Spleen (tissue), 13 donors: ENCODE measurements at places on chromosomes 7 and 10. TPM values are rescaled to one million over a fixed set of nuclear protein-coding genes. Genes with fewer than 3 reads are reported as not detected.

The CPA4 gene
- total RNA-seq: 2.0 TPM

The OR6B1 gene
- total RNA-seq: not detected

The MYL7 gene
- not detected for total RNA-seq

The MYOF gene
- total RNA-seq: 24.9 TPM

The STAMBPL1 gene
- total RNA-seq: 19.1 TPM

The CAV1 gene
- total RNA-seq: 241 TPM

The SLK gene
- total RNA-seq: 28.9 TPM

The GRID2IP gene
- total RNA-seq: 0.32 TPM

The ZNF804B gene
- not detected for total RNA-seq

The OPN4 gene
- not detected for total RNA-seq

The CHAT gene
- total RNA-seq: not detected

The GNGT1 gene
- total RNA-seq: not detected

The ELFN1 gene
- total RNA-seq: 3.9 TPM

The C7orf33 gene
- not detected for total RNA-seq

The LMOD2 gene
- not detected for total RNA-seq

The CTAGE4 gene
- 2.0 TPM for total RNA-seq

The CYP3A5 gene
- total RNA-seq: not detected

The CAMK1D gene
- total RNA-seq: 28.6 TPM
